PC-9 (cell line): ENCODE measurements at places on chromosomes 13 and 19. TPM values are rescaled to one million over a fixed set of nuclear protein-coding genes. Genes with fewer than 3 reads are reported as not detected.

Gene GIPR
- total RNA-seq = 5.8 and 6.7 TPM in 2 replicates

Gene WASF3
- 0.20 and 0.31 TPM in 2 replicates for total RNA-seq

GRCh38 chr13:53020764-53021335, 7.8 kb upstream of the OLFM4 start:
- H3K4me1 ChIP-seq = no peaks in the 10 kb centered on the region
- H3K4me3 ChIP-seq = no peak overlapping the region
- H3K27me3 ChIP-seq = peaks cover 13% of the 10 kb centered on the region; the same call in 1 of the 2 replicates
- H3K36me3 ChIP-seq = no peaks in the 10 kb centered on the region

- no peaks in the 10 kb centered on the region for H3K27me3 ChIP-seq
- DNase-seq = no peak
- no peak overlapping the region for H3K4me3 ChIP-seq
- H3K36me3 ChIP-seq = no peaks in the 10 kb centered on the region
These were observed 16.9 kb downstream of the SMARCA4 start for GRCh38 chr19:10977742-10978092.

DNA sequence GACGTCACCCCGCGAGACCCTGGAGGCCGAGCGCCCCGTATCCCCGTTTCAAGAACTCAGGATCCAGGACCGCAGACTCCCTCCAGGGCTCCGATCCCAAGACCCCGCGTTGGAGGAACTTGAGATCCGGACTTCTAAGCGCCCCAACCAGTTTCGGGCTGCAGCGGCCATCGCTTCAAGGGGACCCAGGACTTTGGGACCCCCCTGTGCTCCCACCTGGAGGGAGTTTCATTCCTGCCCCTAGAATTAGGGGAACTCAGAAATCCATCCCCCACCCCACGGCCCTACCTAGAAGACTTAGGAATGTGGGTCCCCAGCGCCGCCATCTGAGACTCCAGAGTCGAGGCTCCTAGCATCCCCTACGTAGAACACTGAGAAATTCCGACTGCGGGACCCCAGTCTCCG, 400 bp downstream of the PLEKHG2 start:
- H3K36me3 ChIP-seq = peaks cover 10% of the 10 kb centered on the region; the same call in 1 of the 2 replicates
- no peak overlapping the region for H3K27ac ChIP-seq
- peak overlapping the region; percentile 92 for H3K4me3 ChIP-seq
- peaks cover 30% of the 10 kb centered on the region for H3K4me1 ChIP-seq
- DNase-seq = no peak
- H3K27me3 ChIP-seq = no peaks in the 10 kb centered on the region
